Retina (tissue), 1 donor: ENCODE measurements at places on chromosomes 12 and 14.

DNA sequence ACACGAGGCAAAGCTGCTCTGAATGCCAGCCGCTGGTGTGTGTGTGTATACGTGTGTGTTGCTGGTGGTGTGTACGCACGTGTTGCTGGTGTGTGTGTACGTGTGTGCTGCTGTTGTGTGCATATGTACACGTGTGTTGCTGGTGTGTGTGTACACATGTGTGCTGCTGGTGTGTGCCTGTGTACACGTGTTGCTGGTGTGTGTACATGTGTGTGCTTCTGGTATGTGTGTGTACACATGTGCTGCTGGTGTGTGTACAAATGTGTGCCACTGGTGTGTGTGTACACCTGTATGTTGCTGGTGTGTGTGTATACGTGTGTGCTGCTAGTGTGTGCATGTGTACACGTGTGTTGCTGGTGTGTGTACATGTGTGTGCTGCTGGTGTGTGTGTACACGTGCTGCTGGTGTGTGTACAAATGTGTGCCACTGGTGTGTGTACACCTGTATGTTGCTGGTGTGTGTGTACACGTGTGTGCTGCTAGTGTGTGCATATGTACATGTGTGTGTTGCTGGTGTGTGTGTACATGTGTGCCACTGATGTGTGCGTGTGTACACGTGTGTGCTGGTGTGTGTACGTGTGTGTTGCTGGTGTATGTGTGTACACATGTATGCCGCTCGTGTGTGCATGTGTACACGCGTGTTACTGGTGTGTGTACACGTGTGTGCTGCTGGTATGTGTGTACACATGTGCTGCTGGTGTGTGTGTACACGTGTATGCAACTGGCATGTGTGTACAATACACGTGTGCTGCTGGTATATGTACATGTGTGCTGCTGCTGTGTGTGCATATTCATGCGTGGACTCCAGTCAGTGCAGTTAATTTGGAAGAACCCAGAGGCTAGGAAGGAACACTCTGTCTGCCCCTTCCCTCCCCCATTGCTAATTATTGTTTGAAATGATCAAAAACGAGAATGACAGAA lies 47.2 kb downstream of the CACNA2D4 start:
- DNase-seq = no peak

GRCh38 chr12:105481392-105482300 lies 151.2 kb downstream of the C12orf75 start:
- no peak for DNase-seq

DNA sequence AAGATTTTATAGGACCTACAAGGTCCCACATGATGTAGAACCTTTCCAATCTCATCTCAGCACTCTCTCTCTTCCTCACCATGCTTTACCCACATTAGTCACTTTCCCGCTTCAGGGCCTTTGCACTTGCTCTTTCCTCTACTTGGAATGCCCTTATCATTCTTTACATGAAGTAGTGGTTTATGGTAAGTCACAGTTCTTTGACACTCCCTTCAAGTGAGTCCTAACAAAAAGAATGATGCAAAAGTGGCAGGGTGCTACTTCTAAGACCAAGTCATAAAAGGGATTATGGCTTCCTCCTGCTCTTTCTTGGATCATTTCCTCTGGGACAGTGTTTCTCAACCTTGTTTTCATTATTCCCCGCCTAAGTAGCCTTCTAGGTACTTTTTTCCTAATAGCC lies 13.1 kb downstream of the TMBIM4 start:
- no peak for DNase-seq

GRCh38 chr12:76883151-76883550 lies 4.3 kb upstream of the CSRP2 start:
- DNase-seq = no peak

DNA sequence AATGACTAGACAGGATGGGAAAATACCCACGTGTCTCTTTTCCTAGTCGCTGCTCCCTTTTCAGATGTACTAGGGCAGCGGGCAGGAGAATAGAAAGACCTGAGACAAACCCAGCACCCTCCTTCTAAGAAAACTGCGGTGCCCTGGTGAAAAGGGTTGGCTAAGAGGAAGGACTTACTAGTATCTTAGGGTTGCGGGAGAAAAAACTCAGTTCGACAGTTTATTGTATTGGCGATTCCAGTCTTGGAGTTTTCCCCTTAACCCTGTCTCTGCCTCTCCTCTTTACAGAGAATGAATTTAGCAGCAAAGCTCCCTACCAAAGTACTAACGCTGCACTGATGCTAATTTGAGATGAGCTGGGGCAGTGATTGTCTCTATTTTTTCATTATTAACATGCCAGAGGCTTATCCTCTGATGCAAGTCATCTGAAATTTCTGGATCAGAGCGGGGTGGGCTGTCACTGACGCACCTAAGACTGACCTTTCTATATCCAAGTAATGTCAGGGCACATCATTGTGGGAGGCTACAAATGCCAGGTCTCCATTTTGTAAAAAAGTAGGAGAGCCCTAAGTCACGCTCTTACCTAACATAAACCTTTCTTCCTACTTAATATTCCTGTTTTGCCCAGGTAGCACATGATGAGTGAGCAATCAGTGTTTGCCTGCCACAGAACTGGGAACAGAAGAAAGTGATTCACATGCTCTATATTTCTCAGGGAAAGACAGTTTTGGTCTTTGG lies 916 bp upstream of the PAWR start:
- no peak for DNase-seq

- DNase-seq = no peak
Observed at GRCh38 chr12:79006306-79006705, 141.7 kb downstream of the SYT1 start.

- DNase-seq = no peak
Observed at GRCh38 chr12:117718141-117718540, 250.6 kb downstream of the KSR2 start.

- no peak for DNase-seq
Observed at GRCh38 chr12:66051361-66051760, 79.2 kb downstream of the LLPH start.

- no peak for DNase-seq
Observed at GRCh38 chr12:110366321-110367142, 37.0 kb downstream of the ANAPC7 start.

- DNase-seq = no peak
Observed at GRCh38 chr12:54357506-54358190, 6.6 kb downstream of the GPR84 start.

GRCh38 chr14:38233218-38233617 lies 22.7 kb downstream of the CLEC14A start:
- DNase-seq = no peak

- DNase-seq = no peak
Observed at GRCh38 chr14:34833549-34834523, 41.3 kb downstream of the BAZ1A start.

- no peak for DNase-seq
Observed at GRCh38 chr12:93302331-93303229, 75.1 kb upstream of the NUDT4 start.

DNA sequence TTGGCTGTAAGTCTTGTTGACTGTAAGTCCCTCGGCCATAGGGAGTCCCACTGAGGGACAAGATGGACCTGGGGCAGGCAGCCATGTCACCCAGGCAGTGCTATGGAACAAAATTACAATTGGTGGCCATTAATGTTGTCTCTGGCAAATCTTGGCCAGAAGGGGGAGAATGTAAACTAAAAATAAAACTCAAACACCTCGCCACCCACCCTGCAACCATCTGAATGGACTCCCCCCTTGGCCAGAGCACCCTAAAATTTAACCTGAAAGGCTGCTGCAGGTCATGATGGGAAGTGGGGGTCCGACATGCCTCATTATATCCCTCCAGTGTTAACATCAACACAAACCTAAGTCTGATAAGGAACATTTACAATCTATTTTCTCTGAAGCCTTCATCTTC lies 8.2 kb downstream of the SLC22A17 start:
- DNase-seq = no peak

DNA sequence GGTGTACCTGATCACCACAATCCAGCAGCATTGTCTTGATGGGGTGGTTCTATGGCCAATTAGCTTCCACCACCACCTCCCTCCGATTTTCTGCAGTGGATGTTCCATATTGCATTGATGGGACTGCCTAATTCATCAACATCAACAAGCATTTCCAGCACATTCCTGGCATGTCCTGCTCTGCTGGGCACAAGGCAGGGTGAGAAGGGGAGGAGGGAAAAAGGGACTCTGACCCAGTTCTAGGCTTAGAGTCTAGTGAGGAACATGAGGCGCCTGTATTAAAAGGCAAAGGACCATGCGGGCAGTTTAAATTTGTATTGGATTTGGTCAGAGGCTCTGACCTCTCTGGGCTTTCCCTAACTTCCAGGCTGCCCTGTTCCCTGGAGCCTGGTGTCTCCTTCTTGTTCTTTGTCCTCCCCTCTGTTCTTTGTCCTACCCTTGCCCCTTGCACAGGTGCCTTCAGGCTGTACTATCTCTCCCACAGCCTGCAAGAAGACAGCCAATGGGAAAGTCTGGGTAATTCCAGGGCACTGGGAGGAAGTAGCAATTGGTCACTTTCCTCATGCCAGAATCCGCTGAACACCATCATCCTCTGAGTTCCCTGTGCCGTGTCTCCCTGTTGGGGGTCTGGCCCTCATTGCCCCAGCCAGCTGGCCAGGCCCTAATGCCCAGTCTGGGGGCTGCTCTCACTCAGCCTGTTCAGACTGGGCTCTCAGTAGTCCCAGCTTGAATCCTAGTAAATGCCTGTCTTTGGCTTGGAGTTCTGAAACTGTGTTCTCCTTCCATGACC lies 43.3 kb downstream of the TSPAN11 start:
- DNase-seq = no peak

- DNase-seq = peak; percentile 61
Observed at GRCh38 chr14:94770251-94770749, 387 bp upstream of the GSC start.

- DNase-seq = no peak
Observed at GRCh38 chr12:9759694-9760093, 1.0 kb downstream of the CD69 start.

GRCh38 chr12:47396902-47397663 lies 308.7 kb downstream of the RPAP3 start:
- DNase-seq = no peak

DNA sequence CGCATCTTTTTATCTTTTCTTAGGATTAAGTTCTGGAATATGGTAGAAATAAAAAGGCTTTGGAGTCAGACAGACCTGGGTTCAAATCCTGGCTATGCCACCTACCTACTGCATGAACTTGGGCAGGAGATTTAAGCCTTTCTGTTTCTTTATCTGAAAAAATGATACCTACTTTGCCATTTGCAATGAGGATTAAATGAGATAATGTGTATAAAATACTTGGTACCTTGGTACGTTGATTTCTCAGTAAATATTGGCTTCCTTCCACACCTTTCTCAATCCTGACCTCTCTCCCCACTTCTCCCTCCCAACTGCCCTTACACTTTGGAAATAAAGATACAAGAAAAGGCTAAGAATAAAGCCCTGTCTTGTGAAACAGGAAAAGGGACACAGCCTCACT lies 172.6 kb downstream of the PAX9 start:
- no peak for DNase-seq

DNA sequence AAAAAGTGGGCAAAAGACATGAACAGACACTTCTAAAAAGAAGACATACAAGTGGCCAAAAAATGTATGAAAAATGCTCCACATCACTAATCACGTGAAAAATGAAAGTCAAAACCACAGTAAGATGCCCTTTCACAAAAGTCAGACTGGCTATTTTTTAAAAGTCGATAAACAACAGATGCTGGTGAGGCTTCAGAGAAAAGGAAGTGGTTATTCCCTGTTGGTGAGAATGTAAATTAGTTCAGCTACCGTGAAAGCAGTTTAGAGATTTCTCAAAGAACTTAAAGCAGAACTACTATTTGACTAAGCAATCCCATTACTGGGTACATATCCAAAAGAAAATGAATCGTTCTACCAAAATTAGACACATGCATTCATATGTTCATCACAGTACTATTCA lies 237.0 kb downstream of the KIF21A start:
- DNase-seq = no peak

DNA sequence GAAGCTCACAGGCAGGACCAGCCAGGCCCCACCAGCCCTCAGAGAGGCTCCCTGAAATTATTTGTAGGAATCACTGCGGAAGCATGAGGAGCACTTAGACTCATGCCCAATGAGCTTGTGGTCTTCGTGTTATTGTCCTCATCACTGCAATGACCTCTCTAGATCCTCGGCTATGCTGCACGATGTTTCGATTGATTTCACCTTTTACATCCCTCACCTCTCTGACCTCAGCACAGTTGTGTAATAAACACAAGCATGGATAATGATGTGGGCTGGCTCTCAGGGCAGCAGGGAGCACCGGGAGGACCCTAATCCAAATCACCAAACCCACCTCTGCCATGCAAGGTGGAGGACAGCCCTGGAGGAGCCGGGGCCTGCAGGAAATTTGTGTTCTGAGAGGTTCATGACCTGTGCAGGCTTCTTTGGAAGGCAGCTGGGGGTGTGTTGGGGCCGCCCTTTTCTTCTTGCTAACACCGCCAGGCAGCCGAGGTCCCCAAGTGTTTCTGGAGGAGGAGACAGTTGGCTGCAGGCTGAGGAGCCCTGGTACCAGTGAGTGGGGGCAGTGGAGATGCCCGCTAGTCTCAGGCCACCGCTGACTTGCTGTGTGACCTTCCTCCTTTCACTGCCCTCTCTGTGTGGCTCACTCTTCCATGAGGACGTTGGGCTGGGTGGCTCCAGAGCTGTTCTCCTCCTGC lies 29.5 kb upstream of the EML1 start:
- no peak for DNase-seq

GRCh38 chr14:68669603-68670358 lies 123.1 kb downstream of the ZFP36L1 start:
- no peak for DNase-seq

DNA sequence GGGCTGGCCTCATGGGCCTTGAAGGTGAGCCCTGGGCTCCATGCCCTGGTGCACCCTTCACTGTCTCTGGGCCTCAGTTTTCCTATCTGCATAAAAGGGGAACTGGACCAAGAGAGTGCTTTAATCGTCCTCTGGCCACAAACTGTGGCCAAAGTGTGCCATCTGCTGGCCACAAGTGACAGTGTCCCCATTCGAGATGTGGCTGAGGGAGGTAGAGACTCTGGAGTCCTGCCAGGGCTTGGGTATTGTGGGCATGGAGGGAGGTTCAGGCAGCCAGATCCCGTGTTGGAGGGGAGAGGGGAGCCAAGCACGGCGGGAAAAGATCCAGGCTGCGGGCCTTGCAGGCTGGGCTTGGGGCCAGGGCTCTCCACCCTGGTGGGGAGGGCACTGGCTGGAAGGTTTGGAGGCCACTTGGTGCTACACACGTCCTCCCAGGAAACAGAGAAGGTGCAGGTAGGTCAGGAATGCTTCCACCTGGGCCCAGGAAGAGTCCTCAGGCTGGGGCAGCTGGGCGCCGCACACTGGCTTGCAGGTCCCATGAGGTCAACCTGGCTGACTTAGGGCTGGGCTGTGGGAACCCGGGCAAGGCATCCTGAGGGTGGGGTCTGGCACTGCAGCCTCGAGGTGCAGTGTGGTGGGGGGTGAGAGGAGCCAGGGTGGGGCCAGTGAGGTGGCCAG lies 7.3 kb upstream of the KIF26A start:
- no peak for DNase-seq
